Activated gamma-delta T cell treated with anti-CD3 and anti-CD28 coated beads, Interleukin-2, amount 50 U/mL, for 16 hours (primary cell): ENCODE measurements at places on chromosomes 6 and 20.

- no peak for DNase-seq
These were observed 82.5 kb upstream of the PTPN1 start for GRCh38 chr20:50427719-50428083.

- DNase-seq: no peak
These were observed 3.7 kb downstream of the FAM162B start for GRCh38 chr6:116761779-116762178.

DNA sequence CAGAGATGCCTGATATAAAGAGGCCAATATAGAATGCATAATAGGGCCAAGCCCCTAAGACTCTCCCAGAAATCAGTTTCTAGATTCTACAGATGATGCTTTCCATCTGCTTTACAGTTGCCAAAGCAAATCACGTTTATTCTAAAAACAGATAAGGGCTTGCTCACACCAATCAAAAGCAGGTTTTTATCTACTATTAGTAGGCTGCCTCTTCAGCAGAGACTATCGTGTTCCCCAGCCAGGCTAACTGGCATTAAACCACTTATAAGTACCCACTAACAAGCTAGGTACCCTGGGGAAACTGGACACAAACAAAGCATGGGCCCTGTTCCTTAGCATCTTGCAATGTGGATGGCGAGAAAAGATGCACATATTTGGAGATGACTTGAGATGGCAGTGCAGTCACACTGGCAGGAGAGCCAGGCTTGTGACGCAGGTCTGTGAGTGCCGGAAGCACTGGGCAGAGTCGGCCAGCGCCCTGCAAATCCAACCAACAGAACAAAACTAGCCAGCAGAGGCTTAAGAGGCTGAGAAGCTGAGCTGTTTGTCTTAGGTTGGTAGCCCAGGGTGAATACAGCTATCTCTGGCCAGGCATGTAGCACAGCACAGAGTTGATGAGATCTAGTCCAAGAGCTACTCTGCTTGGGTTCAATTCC is 73.4 kb downstream of the GFOD1 start:
- DNase-seq: no peak

DNA sequence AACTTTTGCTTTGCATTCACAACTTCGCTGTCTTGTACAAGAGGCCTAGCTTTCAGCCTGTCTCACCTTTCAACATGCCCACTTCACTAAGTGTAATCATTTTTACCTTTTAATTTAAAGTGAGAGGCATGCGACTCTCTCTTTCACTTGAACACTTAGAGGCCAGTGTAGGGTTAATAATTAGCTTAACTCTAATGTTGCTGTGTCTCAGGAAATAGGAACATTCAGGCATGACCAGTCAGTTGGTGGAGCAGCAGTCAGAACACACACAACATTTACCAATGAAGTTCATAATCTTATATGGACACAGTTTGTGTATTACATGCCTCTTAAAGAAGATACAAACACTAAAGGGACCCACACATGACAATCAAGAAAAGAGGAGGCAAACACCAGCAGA is 47.6 kb downstream of the HTR1B start:
- DNase-seq: no peak

GRCh38 chr6:31441365-31442267 is 38.2 kb downstream of the MICA start:
- DNase-seq: peak; percentile 80

- no peak for DNase-seq
These were observed 206.0 kb upstream of the MARCKS start for GRCh38 chr6:113651120-113651519.

DNA sequence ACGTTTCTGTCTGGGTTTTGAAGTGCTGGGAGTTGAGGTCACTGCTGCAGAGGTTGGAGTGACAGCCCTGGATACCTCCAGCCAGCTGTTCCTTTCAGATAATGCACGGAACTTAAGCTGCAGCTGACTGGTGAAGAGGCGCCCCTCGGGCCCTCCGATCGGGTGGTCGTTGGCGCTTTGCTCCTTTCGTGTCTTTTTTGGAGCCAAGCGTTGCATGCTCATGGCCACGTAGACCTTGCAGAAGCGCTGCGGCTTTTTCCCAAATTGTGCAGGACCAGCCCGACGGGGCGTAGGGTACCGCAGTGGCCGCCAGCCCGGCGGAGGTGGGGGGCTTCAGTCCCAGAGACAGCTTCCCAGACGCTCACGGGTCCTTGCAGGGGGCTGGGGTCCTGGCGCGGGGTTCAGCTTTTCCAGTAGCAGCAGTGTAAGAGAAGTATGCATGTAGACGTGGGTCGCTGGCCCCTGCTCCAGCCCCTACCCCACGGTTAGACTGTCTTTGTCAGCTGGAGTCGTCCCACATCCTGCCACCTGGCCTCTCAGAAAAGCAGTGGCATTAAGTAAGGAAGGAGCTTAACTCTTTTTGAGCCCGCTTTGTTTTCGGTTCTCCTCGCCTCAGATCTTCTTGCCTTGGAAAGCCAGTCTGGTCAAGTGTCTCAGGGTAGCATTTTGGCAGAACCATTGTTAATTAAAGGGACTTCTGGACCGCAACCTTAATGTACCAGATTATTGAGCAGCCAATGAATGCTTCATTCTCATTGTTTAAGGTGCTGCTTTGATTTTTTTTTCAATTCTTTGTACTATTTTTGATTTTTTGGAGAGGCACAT is 838 bp downstream of the TNFAIP3 start:
- no peak for DNase-seq

- no peak for DNase-seq
These were observed 231.4 kb downstream of the CDH4 start for GRCh38 chr20:61483336-61484067.

DNA sequence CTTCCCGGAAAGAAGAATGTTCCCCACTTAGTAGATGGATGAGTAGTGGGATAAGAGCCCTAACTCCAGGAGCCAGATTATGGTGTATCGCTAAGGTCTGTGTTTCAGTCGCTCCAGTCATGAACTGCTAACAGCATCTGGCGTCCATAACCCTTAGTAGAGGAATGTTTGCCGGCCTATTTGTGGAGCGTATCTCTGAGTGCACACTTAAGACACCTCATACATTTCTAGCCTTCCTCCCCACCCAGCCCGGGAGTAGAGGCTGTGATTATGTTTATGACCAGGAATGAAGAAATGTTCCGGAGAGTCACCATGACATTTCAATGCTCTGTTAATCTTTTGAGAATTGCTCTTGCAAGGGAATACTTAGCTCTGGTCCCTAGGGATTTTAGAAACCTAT is 251.1 kb upstream of the SOX4 start:
- DNase-seq: no peak

DNA sequence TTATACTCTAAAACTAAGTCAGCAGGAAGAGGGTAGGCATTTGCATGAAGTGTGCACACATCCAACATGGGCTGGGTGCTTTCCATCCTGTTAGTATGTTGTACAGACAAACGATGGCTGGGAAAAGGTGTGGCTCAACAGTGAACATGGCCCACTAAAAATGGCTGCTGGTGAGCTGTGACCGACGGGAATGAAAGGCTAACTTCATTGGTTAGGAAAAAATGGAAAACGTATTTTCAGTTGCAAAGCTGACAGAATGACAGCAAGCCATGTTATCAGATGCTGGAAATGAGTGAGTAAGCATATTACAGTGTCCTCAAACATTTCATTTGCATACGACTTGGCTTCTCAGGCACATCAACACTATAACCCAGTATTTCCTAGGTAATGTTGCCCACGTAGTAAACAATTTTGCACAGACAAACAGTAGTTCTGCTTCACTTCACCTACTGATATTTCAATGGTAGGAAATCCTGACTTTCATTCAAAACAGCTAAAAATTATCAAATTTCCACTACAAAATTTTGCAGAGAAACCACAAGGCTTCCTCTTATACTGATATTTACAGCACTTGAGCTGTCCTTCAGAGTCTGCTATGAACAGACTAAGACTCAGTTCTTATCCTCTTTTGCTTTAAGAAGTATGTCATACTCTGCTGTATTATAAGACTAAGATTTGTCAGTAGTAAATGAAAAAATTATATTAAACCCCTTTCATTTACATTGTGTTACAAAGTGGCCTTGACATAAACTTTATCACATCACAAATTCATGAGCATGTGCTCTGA is 98.9 kb downstream of the IRF4 start:
- no peak for DNase-seq

- DNase-seq: no peak
These were observed 64.2 kb downstream of the EDN3 start for GRCh38 chr20:59364611-59365010.

GRCh38 chr6:56699066-56699654 is 56.5 kb upstream of the DST start:
- no peak for DNase-seq

- no peak for DNase-seq
These were observed 422.8 kb downstream of the CBLN4 start for GRCh38 chr20:55582498-55582897.

DNA sequence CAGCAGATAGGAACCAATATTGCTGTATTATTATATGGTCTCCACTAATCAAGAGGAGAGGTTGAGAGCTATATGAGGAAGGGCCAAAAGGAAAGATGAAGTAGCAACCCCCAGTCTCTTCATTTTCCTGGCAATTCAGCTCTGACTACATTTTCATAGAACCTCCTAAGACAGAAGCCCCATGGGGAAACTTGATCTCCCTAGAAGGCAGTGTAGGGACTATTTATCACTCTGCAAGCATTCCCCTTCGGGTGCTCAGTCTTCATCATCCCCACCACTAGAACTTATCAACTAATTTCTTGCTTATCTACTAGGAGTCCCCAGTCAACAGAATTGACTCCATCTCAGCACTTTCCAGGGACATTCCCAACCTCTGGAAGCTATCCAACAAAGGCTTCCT is 25.5 kb upstream of the ITCH start:
- DNase-seq: no peak

DNA sequence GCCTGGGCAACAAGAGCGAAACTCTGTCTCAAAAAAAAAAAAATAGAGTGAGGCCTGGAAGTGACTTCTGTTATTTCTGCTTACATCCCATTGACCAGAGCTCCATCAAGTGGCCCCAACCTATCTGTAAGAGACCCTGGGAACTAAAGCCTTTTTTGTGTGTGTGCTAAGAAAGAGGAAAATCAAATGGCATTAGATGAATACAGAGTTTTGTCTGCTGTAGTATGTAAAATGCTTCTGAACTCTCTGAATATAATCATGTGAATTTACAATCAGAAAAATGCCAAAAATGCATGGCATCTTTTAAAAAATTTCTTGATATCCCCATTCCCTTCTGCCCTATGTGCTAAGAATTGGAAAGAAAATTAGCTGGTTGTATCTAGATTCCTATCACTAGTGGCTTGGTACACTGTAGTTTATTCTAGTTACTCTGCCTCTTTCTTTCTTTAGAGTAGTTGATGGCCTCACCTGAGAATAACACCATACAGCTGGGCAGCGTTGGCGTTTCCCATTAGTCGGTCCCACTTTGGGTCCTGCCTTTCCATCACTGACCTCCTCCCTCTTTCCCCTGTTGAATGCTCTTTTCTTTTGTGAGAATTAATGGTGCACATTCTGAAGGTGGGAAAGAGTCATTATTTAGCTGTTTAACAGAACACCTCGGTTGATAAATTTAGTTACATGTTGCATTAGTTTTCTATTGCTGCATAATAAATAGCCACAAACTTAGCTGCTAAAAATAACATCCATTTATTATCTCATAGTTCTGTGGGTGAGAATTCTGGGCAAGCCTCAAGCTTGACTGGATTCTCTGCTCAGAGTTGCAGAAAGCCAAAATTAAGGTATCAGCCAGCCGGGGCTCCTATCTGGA is 38.2 kb downstream of the SAMD5 start:
- no peak for DNase-seq

- no peak for DNase-seq
These were observed 37.2 kb downstream of the C6orf132 start for GRCh38 chr6:42105156-42105648.

GRCh38 chr6:46357591-46357990 is 133.7 kb downstream of the RCAN2 start:
- DNase-seq: no peak

DNA sequence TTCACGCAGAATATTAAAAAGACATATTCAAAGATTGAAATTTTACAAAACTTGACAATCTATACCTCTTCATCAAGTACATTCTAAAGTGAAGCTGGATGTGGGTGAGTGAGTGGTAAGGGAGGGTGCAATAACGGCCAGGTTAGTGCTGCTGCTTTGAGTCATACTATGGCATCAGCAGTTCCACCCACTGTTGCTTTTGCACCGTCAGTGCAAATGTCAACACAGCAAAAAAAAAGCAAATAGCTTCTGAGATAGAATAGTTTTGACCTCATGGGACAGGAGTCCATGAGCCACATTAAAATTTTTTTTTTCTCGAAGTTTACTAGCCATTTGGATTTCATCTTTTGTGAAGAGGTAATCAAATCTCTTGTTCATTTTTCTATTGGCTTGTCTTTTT is 31.8 kb downstream of the PSMF1 start:
- DNase-seq: no peak

DNA sequence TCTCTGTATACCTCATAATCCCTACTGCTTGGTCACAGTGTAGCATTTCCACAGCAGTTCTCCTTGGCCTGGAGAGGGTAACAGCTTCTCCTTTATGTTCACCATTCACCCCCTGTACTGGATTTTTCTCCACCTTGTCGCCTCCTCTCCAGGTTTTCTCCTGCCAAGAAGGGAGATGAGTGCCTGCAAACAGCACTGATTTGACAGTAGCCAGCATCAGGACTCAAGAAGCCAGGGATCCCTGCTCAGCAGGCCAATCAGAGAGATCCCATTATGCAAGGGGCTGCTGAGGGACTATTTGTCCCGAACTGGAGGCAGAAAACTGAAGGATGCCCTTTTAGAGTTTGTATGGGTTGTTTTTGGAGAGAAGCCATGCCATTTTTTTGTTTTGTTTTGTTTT is 68.6 kb upstream of the RIPOR2 start:
- DNase-seq: no peak

DNA sequence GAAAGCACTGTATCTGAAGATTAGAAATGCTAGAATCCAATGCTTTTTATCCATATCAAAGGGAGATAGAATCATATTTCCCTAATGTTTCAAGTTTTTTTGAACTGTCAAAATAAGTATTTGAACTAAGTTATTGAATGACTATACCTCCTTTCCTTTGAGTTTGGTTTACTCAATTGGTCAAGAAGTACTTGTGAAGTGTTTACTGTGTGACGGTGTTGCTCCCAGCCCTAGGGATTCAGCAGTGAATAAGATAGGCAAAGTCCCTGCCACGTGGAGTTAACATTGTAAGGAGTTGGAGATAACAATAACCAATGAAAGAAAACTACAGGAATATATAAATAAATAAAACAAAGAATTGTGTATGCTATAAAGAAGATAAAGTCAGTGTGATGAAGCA is 535.9 kb downstream of the FRK start:
- DNase-seq: no peak
